Stimulated activated CD4-positive, alpha-beta T cell treated with anti-CD3 and anti-CD28 coated beads, Interleukin-15, amount 100 ng/mL, for 1 hour (primary cell): ENCODE measurements at places on chromosomes 13 and 19.

- DNase-seq = no peak
These were observed 20.7 kb downstream of the POMP start for GRCh38 chr13:28679628-28680027.

DNA sequence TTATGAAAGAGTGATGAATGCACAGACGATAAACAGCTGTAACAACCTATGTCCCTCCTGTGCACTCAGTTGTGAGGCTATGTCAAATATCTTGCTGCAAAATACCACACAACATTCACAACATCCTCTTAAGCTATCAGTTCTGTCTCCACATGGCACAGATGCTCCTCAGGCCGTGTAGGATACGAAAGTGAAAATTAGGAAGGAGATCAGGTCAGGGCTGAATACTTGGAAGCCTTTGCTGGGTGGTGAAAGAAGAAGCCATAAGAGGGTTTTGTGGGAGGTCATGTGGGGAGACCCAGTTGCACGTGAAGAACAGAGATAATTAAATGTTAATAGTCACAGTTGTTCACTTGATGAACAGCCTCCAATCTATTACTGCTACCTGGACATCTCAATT, 58.9 kb downstream of the RXFP2 start:
- no peak for DNase-seq

DNA sequence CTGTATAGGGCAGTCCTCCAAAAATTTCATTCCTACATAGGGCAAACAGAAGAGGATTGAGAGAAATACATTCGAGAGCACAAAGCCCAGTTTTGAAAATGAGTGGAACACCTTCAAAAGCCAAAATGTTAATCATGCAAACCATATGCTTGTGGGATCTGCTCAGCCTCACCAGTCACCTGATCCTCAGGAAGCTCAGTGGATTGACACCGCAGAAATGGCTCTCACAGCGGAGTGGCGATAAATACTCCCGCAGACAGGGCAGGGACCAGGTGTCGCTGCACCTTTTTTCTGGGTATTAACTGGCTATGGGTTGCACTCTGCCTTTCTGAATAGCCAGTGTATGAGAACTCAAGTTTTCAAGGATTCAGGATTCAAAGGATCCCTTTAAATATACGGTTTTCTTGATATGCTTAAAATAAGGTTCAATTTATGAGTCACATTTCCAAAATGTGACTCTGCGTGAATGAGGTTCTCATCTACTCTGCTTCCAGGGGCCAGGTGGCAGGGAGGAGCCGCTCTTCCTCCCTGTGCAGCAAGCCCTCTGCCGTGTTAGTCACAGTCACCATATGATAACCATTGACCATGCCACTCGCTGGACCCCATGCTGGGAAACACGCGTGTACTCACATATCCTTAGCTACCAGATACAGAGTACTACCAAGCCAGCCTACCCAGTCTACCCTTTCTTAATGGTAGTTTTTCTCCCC, 18.3 kb upstream of the DHRS12 start:
- DNase-seq = no peak

DNA sequence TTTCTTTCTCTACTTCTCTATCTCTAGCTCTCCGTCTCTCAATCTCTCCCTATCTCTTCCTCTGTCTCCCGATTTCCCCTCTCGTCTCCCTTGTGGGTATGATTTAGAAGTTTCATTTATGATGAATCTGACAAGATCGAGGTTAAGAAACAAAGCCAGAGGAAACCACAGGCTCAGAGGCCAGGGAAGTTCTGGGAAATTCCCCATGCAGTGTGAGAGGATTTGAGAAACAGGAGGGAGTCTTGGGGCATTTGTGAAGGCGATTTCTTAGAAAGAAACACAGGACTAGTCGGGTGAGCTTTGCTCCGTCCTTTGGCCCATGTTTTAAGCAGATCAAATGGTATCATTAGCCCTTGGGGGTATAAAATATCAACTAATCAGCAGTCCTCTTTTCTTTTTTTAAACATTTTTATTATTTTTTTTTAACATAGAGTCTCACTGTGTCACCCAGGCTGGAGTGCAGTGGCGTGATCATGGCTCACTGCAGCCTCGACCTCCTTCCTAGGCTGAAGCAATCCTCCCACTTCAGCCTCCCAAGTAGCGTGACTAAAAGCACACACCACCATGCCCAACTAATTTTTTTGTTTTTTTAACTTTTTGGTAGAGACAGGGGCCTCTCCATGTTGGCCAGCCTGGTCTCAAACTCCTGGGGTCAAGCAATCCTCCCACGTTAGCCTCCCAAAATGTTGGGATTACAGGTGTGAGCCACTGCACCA, 25.8 kb downstream of the TNFSF9 start:
- no peak for DNase-seq

DNA sequence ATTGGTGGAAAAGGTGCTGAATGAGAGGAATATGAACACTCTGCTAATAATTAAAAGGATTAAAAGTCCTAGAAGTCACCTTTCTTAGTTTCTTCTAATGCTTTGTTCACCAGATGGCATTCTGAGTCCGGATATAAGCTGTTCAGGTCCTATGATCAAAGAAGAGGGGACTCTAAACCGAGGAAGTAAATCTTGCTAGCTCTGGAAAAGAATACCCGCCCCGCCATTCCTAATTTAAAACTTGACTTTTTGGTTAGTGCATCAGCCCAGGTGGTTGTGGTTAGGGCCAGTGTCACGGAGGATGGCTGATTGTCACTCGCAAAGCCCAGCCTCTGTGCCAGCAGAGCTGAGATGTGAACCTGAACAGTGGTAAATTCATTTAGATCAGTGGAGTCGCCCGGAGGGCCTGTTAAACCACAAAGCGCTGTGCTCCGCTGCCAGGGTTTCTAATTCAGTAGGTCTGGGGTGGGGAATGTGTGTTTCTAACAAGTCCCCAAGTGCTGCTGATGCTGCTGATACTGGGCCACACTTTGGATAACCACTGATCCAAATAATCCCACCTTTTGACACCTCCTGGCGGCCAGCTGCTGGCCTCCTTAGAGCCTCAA, 425.4 kb downstream of the DCT start:
- no peak for DNase-seq

GRCh38 chr19:50039968-50040367, 14.2 kb downstream of the ZNF473 start:
- no peak for DNase-seq

DNA sequence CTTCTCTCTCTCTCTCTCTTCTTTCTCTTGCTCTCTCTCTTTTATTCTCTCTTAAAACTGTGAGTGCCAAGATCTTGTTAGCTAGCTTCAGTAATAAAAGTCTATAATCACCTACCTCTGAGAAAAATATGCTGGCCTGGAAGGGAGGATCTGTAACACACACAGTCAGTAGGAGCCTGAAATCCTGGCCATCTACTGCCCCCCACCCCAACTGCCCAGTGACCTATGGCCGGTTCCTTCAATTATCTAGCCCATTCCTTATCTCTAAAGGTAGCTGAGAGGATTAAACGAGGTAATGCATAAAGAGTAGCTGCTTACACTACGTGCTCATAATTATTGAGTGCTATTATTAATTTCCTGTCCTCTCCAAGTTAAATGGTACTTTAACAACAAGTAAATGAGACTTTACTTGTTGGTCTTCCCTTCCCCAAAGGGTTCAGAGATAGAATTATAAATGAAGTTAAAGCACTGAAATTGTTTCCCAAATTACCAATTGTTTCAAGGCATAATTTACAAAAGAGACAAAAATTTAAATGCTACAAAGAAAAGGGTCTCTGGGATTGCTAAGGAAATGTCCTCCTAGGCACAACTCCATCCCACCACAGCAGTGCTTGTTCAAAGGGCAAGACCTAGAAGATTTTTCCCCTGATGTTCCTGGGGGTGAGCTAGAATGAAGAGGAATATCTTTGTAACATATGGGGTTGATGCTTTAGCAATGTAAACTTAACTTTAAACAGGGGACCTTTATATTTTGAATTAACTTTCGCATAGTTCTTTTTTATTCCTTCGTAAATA, 1.8 kb downstream of the LCP1 start:
- no peak for DNase-seq

- no peak for DNase-seq
These were observed 29.5 kb downstream of the COMP start for GRCh38 chr19:18761531-18762110.

DNA sequence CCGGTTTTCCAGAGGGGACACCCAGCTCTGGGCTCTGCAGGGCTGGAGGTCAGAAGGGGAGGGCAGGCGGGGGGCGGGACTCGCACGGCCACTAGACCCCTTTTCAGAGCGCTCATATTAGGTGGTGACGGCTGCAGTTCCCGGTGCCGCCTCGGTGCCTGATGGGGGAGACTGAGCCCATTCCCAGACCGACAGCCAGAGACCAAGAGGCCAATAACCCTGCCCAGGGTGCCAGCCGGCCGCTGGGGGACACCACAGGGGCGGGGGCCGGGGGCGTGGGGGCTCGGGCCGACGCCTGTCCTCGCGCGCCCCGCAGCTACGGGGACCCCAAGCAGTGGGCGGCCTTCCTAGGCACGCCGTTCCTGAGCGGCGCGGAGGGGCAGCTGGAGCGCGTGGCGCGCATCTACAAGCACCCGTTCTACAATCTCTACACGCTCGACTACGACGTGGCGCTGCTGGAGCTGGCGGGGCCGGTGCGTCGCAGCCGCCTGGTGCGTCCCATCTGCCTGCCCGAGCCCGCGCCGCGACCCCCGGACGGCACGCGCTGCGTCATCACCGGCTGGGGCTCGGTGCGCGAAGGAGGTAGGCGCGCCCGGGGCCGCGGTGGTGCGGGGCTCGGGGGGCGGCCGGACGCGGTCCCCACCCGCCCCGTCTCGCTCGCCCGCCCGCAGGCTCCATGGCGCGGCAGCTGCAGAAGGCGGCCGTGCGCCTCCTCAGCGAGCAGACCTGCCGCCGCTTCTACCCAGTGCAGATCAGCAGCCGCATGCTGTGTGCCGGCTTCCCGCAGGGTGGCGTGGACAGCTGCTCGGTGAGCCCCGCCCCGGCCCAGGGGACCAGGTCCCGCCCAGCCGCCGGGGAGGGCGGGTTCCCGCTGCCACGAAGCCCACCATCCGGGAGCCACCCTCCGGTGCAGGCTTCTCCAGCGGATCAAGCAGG, 2.4 kb downstream of the TIMM13 start:
- no peak for DNase-seq

DNA sequence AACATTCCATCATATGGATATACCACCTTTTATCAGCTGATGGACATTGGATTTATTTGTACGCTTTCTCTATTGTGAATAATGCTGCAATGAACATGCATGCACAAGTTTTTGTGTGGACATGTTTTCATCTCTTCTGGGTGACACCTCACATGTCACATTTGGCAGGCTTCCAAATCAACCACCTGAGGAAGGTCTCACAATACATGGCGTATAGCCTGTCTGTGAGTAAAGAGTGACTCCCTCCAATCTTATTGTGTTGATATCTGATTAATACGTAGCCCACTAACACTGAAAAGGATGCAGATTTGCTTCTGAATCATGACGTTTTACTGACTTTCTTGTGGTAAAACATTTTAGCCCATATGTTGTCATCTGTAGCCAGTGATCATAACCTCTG, 61.1 kb downstream of the SLC15A1 start:
- DNase-seq = no peak

- DNase-seq = no peak
These were observed 102.4 kb upstream of the SERTM1 start for GRCh38 chr13:36571444-36571843.

DNA sequence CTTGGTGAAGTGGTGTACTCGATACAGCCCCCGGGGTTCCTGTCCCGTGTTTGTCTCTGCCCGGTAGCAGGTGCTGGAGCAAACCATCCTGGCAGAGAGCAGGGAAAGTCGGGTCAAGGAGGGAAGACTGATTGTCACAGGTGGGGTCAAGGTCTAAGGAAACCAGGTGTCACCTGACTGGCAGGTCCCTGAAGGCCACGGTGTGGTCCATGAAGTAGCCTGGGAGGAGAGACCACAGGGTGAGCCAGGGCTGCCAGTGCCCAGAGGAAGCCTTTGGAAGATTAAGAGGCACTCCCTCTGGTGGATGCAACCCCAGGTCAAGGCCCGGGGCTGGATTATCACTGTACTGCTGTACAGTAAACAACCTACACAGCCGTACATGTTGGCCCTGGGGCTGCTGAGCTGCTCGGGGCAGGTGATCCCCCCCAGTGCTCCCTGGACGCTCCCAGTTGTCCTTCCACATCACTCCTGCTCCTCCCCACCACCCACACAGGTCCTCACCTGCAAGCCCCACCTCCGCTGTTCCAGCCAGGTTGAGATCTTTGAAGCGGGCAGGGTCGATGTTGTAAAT, 6.0 kb upstream of the CCER2 start:
- no peak for DNase-seq

GRCh38 chr13:42878721-42879120, 97.3 kb downstream of the FAM216B start:
- DNase-seq = no peak

GRCh38 chr19:52658595-52658994, 20.4 kb upstream of the ZNF83 start:
- no peak for DNase-seq

DNA sequence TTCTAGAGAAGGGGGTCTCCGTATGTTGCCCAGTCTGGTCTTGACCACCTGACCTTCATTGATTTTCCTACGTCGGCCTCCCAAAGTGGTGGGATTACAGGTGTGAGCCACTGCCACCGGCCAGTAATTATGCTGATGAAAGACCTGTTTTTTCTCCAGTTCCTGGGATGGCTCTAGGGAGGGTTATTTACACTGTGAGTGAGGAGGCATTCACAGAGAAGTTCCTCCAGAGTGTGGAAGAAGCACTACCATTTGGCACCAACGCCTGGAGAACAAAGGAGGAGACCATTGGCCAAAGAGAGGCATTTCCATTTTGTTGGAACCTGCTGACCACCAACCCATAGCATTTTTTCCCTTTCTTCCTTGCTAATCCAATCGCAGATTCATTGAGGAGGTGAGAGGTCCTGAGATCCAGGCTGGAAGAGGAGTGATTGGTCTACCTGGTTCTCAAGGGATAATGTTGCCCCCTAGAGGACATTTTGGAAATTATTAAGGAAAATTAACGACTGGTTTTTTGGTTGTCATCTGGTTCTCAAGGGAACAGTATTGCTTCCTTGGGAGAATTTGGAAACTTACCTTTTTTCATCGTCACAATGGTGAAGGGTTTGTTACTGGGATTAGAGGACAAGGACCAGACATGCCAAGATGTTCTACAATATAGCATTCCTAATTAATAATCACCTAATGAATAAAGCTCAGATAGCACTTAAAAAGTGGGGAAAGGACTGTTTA, 5.5 kb upstream of the SAE1 start:
- no peak for DNase-seq

DNA sequence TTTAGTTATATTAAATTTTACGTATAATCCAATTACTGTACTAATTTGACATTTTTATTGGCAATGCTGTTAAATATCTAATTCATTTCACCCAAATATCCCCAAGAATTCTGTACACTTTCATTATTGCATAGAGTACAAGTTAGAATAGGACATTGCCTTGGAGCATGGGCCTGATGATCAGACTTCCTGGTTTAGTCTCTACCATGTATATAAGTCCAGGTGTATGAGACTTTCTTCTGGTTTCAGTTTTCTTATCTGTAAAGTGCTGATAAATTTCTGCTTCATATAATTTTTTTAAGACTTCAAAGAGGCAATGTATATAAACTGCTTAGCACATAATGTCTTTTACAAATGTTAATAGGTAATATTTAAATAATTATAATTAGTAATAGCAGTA, 179.4 kb downstream of the KLF12 start:
- no peak for DNase-seq

- DNase-seq = no peak
These were observed 29.2 kb downstream of the MYH14 start for GRCh38 chr19:50232600-50232999.

- DNase-seq = no peak
These were observed 59.2 kb upstream of the KLF12 start for GRCh38 chr13:74193391-74193790.

- DNase-seq = no peak
These were observed 370.5 kb upstream of the ZNF507 start for GRCh38 chr19:31974941-31975340.

GRCh38 chr13:114045113-114045735, 71.3 kb upstream of the C13orf46 start:
- no peak for DNase-seq
